ENCODE measurements at places on chromosomes 2 and 18. TPM values are rescaled to one million over a fixed set of nuclear protein-coding genes. Genes with fewer than 3 reads are reported as not detected.

The TYMS gene
- 1.7 TPM for polyA plus RNA-seq

The MRPL53 gene
- 51.1 TPM for polyA plus RNA-seq

The SERPINB2 gene
- 0.02 TPM for polyA plus RNA-seq

The SOX11 gene
- not detected for polyA plus RNA-seq

The RANBP2 gene
- 9.1 TPM for polyA plus RNA-seq

The WDR12 gene
- polyA plus RNA-seq: 6.6 TPM

The PDE11A gene
- 1.8 TPM for polyA plus RNA-seq

The NEUROD1 gene
- polyA plus RNA-seq: not detected

The SERPINB10 gene
- polyA plus RNA-seq: not detected

The PROM2 gene
- 0.30 TPM for polyA plus RNA-seq

The GPR45 gene
- not detected for polyA plus RNA-seq

The GAL3ST2 gene
- 0.03 TPM for polyA plus RNA-seq

The G6PC2 gene
- polyA plus RNA-seq: not detected

The SPATA3 gene
- not detected for polyA plus RNA-seq

The LRP2 gene
- polyA plus RNA-seq: 0.33 TPM

The REG3G gene
- polyA plus RNA-seq: not detected

The TWIST2 gene
- polyA plus RNA-seq: 0.20 TPM

The KCNK3 gene
- polyA plus RNA-seq: 2.6 TPM

The PIEZO2 gene
- 2.5 TPM for polyA plus RNA-seq

The POTEC gene
- polyA plus RNA-seq: not detected

The ASXL3 gene
- polyA plus RNA-seq: 0.42 TPM

The IL18RAP gene
- polyA plus RNA-seq: 0.14 TPM

The CFAP65 gene
- polyA plus RNA-seq: not detected

Data from liver (tissue), 10 donors.